IPS DF 6.9 (cell line): ENCODE measurements at places on chromosomes 3 and 15.

DNA sequence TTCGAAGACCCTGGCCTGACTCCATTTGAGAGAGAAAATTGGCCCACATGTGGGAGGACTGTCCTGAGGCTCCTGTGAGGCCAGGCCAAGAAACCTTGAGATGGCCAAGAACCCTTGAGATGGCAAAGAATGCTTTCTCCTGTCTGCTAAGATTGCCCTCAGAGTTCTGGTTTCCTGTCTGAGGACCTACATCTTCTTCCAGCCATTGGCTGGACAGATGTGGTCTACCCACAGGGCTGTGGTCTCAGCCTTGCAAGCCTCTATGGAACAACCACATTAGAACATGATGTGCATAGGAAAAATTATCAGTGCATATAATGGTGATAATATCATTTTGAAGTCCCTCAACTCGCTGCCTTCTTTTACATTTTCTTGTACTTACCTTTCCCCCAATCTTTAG lies 10.8 kb upstream of the RASA2 start:
- DNase-seq: no peak

GRCh38 chr3:117170094-117170493 lies 460.5 kb downstream of the TUSC7 start:
- no peak for DNase-seq

DNA sequence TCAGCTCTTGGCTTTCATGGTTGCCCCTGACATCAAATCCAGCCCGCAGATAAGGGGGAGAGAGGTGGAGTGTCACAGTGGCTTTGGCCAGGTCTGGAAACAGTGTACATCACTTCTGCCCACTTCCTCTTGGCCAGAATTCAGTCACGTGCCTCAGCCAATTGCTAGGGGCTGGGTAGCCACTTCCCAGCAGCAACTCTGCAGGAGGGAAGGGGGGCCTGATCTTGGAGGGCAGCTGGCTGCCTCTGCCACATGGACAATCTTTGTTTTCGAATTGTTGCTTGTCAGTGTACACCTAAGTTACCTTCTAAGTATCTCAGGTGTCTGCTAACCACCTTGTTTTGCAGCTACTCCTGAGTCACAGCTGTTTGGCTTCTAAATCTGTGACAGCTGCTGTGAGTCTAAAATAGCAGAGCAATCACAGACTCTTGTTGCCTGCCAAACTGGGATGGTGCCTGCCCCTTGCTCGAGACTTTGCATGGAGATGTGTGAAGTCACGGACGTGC lies 41.0 kb upstream of the LIMD1 start:
- no peak for DNase-seq

DNA sequence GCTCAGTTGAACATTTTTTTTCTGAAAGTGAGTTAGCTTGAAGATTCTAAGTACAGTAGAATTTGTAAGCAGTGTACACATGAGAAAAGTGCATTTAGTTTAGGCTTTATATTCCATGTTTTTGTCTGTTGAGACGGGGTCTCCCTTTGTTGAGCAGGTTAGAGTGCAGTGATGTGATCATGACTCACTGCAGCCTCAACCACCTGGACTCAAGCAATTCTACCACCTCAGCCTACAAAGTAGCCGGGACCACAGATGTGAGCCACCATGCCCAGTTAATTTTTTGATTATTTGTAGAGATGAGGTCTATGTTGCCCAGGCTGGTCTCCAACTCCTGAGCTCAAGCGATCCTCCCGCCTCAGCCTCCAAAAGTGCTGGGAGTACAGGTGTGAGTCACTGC lies 5.3 kb upstream of the CSNK1G1 start:
- no peak for DNase-seq

GRCh38 chr15:48596841-48597240 lies 48.7 kb downstream of the FBN1 start:
- no peak for DNase-seq

DNA sequence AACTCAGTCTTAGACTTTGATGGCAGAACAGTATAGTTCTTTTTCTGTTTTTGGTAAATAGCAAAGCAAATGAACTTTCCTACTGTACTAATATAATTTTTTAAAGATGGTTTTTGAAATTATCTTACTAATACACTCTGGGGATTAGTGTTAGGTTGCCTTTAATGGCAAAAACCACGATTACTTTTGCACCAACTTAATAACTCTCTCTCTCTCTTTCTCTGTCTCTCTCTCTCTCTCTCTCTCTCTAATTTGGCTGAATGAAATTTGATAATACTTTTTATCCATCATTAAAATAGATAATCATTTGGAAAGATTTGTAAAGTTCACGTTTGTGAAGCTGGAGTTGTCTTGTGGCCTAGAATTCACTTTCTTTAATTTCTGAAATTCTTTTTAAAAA lies 257.8 kb downstream of the LPP start:
- no peak for DNase-seq

GRCh38 chr15:62075595-62076277 lies 9.0 kb downstream of the C2CD4A start:
- DNase-seq: no peak
